Stimulated activated CD4-positive, alpha-beta T cell treated with anti-CD3 and anti-CD28 coated beads, Interleukin-1b, Interleukin-23, amount 100 ng/mL, for 1 hour (primary cell): ENCODE measurements at places on chromosomes 3 and 15.

GRCh38 chr3:69065318-69065964 is 13.3 kb upstream of the TMF1 start:
- DNase-seq = no peak

GRCh38 chr3:98855806-98856400 is 45.6 kb downstream of the DCBLD2 start:
- no peak for DNase-seq

DNA sequence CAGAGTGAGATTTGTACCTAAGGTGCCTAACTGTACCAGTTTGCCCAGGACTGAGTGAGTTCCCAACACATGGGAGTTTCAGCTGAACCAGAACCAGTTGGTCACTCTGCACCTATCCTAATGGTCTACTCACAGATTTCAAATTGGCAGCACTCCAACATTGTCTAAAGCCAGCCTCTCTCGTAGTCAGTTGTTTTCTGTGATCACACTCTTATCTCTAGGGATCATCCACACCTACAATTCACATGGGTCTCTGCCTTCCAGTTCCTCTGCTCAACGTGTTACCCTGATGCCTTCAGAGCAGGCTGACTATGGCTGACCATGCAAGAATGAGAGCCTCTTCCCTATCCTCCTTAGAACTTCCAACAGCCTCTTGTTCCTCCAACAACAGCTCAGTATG is 624.8 kb downstream of the NTRK3 start:
- no peak for DNase-seq

DNA sequence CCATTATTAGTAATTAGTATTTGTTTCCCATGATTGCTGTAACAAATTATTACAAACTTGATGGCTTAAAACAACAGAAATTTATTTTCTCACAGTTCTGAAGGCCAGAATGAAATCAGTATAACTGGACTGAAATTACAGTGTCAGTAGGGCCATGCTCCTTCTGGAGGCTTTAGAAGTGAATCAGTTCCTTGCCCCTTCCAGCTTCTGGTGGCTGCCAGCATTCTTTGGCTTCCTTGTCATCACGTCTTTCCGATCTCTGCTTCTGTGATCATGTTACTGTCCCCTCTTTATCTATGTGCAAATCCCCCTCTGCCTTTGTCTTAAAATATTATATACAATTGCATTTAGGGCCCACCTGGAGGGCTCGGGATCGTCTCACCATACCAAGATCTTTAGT is 92.0 kb downstream of the FOXB1 start:
- no peak for DNase-seq

GRCh38 chr15:37138591-37139215 is 38.4 kb upstream of the MEIS2 start:
- DNase-seq = no peak

DNA sequence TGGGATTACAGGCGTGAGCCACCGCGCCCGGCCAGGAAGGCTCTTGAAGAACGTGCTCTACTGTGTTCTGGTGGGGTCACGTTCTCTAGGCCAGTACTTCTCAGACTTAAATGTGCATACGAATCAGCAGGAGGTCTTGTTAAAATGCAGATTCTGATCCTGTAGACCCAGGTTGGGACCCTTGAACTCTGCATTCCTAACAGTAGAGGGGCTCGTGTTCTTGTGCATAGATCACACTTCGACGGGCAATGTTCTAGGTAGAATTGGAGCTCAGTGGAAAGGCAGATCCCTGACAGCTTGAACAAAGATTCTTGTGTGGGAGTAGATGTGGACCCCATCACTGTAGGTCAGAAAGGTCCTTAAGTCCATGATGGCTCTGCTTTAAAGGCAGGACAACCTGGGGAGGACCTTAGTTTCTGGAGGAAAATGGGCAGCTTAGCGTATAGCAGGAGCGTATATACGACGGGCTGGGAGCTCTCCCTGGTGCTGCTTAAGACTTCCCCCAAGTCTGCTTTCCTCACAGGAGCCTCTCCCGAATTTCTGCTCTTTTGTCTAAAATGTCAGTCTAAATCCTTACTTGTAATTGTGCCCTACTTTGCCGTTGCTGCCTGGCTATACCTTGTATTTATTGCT is 16.9 kb upstream of the FAM81A start:
- DNase-seq = no peak

GRCh38 chr15:39416258-39416657 is 164.6 kb upstream of the THBS1 start:
- no peak for DNase-seq

- DNase-seq = no peak
Measured at GRCh38 chr3:139558351-139559266, 19.1 kb upstream of the RBP1 start.

GRCh38 chr15:92003515-92004067 is 150.1 kb downstream of the SLCO3A1 start:
- DNase-seq = no peak

GRCh38 chr3:98681486-98681885 is 81.7 kb upstream of the ST3GAL6 start:
- no peak for DNase-seq

DNA sequence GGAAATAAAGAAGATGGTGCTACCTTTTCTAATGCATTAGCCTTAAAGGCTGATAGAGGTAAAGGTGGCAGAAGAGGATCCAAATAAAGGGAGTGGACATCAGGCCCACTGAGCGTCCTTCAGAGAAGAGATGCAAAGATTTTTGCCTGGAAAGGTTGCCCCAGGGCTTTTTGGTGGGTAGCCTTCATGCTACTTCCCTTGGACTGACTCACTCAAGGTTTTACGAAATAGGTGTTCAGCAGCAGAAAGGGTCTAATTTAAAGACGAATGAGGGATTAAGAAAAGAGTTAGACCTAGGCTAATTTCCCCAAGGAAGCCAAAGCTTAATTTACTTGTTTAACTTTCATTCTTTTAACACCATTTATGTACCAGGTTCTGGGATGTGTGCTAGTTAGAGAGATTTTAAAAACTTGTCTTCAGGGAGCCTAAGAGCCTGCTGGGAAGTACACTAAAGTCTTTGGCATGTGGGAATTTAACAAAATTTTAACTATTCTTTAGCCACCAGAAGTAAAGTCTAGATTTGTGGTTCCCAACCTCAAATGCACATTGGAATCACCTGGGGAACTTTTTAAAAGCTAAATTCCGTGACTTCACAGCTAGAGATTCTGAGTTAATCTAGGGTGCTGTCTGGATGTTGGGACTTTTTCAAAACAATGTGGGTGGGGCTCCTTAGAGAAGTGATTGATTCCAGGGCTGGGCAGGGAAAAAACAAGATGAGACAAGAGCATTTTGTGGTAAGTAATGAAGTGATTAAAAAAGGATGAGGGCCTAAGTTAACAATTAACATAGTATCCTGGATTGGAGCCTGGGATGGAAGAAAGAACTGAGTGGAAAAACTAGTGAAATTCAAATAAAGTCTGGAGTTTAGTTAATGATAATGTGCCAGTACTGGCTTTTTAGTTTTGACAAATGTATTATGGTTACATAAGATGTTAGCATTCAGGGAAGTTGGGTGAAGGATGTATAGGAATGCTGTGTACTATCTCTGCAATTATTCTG is 3.4 kb downstream of the IL20RB start:
- DNase-seq = no peak

- no peak for DNase-seq
Measured at GRCh38 chr3:175020101-175020500, 161.0 kb downstream of the NAALADL2 start.

DNA sequence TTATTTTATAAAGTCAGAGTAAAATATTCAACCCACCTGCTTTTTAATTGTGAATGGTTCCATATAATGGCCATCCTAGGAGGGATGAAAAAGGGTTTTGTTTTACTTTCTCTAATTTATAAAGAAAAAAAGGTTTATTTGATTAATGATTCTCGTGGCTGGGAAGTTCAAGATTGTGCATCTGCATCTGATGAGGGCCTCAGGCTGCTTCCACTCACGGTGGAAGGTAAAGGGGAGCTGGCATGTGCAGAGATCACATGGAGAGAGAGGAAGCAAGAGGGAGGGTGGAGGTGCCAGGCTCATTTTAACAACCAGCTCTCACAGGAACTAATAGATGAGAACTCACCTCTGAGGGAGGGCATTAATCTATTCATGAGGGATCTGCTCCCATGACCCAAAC is 27.7 kb upstream of the TRA2B start:
- no peak for DNase-seq

DNA sequence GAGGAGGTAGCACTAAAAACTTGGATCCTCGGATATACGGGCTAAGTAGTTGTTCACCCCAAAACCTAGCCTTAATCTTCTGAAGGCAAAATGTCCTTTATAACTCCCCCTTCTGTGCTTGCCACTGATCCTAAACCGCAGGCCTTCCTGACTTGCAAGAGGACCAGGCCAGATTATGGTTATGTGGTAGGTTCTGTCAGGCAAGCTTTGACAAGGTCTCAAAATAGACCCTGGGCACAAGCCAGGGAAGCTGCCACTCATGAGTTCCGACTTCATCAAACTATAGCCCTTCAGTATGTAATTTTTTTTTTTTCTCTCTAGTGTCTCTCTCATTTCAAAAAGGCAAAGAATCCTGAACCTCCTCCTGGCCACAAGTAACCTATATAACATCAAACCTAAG is 3.2 kb downstream of the LRRFIP2 start:
- DNase-seq = no peak

DNA sequence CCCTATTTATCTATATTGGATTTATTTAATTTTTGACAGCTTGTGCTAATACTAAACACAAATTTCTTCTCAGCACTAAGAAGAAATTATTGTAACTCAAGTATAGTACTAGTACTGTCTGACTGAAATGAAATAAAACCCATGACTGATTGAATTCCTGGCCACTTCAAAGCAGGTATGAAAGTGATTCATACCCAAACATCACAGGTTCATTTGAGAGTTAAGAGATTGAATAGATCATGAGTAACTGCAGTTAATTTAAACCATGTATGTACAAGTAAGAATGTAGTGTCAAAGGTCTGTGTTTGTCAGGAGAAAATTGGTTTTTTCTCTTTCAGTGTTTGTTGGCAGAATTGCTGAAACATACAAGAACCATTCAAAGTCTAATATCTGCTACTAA is 332.0 kb upstream of the GRM7 start:
- DNase-seq = no peak

GRCh38 chr3:190003068-190003467 is 117.6 kb downstream of the P3H2 start:
- no peak for DNase-seq

DNA sequence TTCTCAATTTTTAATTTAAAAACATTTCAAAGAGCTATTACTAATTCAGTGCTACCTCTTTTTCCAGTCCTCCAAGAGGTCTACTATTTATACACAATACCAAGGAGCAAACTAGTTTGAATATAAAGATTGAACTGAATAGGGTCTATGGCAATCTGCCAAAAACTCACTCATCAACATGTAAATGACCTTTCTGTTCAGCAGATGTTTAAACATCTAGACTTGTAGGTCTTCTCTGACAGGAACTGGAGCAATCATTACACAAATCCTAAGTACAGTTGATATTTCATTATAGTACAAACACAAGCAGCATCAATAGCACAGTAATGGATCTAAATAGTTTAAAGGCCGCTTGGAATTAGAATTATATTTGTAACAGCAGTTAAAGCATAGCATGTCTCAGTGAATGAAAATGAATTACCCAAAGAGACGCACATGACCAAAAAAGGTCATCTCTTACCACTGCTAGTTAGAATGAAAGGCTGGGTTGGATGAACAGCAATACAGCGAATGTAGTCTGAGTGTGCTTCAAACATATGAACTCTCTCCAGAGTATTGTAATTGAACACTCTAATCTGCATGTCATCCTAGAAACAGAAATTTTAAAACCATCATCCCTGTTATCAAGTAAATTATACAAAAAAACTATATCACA is 10.7 kb downstream of the COPB2 start:
- no peak for DNase-seq

- DNase-seq = no peak
Measured at GRCh38 chr3:98730886-98731537, 32.1 kb upstream of the ST3GAL6 start.

GRCh38 chr3:157101486-157101885 is 58.5 kb downstream of the CCNL1 start:
- DNase-seq = no peak

GRCh38 chr15:93289941-93290617 is 201.1 kb upstream of the RGMA start:
- DNase-seq = no peak

GRCh38 chr15:57541271-57541670 is 50.4 kb upstream of the MYZAP start:
- no peak for DNase-seq

DNA sequence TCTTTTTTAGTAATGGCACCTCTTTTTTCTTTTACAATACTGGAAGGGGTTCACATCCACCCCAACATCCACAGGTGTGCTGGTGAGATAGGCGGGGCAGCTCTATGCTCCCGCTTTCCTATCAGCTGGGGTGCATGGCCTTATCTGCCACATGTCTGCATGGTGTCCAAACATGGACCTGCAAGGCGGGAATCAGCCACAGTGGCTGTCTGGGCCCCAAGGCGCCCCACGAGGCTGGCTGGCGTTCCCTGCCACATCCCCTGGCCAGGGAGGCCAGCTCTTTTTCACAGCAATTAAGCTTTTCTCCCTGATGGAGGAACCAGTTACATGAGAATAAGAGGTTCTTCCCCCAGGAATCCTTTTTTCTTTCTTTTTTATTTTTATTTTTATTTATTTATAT is 30.9 kb upstream of the GOLGA6L2 start:
- no peak for DNase-seq

- DNase-seq = no peak
Measured at GRCh38 chr3:81837071-81837593, 75.7 kb upstream of the GBE1 start.

- DNase-seq = no peak
Measured at GRCh38 chr3:28334552-28334951, 14.0 kb upstream of the ZCWPW2 start.

- no peak for DNase-seq
Measured at GRCh38 chr3:17320266-17320665, 422.2 kb downstream of the TBC1D5 start.

DNA sequence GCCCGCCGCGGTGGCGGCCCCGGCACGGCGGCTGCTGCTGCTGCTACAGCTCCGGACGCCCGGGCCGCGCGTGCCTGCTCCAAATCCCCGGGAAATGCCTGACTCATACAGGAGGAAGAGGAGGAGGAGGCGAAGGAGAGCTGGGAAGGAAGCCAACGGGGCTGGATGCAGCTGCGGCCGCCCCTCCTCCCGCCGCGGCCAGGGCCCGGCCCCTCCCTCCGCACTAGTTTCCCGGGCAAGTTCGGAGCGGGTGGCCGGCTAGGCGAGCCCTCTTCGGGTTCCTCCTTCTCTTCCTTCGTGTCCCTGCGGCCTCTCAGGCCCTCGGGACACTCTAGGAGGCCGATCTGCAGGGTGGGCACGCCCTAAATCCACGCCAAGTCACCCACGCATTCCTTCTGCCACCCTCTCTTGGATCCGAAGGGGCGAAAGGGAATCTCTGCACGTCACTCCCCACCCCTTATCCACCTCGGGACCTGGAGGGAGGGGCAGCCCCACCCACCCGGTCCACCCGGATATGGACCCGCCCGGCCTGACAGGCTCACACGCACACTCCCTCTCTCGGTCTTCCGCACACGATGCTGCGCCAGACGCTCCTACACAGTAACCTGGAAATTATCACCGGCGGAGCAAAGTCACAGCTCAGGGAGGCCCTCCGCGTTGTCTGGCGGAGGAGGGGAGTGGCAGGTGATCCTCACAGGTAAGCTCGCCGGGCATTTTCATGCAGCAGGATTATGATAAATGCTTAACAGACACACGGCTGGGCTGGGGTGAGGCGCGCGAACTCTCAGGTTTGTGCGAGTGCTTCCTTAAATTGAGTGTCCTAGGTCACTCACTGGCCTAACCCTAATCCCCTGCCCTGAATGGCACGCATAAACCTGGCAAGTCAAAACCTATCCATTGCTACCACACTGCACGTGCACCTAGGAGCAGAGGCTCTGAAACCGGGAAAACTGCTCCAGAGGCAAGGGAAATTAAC is at the start of the genes OSBPL10 and ZNF860:
TSS of gene OSBPL10 (minus strand) at position 57 of the 976 bp plus-strand sequence. CDS start 83 bp downstream, outside the sequence.
TSS of gene ZNF860 (plus strand) at position 545 of the 976 bp plus-strand sequence. CDS start 7,330 bp downstream, outside the sequence.
- no peak for DNase-seq

- DNase-seq = no peak
Measured at GRCh38 chr15:47644722-47645121, 72.6 kb upstream of the SEMA6D start.
